ENCODE measurements at places on chromosomes 5 and 9.

GRCh38 chr5:83509540-83509939 lies 38.0 kb downstream of the VCAN start:
- DNase-seq = no peak

GRCh38 chr5:34620185-34620584 lies 35.9 kb upstream of the RAI14 start:
- DNase-seq = no peak

DNA sequence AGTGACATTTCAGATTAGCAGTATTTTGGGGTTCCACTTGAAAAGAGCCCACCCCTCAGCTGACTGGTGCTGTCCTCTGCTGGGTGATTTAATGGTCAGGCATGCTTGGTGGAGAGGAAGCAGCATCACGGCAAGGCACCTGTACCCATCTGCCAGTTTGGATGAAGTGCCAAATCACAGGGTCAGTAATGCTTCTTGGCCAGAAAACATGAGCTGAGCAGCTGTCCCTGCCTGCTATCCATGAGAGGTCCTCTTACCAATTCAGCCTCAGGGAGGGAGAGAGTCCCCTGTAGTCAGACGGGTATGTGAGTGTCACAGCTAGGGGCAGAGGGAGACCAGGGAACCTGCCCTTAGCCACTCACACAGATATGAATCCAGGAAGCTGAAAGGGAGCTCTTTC lies 137.9 kb downstream of the SEC61B start:
- DNase-seq = no peak

- no peak for DNase-seq
Observed at GRCh38 chr5:62969409-62970120, 390.9 kb downstream of the LRRC70 start.

DNA sequence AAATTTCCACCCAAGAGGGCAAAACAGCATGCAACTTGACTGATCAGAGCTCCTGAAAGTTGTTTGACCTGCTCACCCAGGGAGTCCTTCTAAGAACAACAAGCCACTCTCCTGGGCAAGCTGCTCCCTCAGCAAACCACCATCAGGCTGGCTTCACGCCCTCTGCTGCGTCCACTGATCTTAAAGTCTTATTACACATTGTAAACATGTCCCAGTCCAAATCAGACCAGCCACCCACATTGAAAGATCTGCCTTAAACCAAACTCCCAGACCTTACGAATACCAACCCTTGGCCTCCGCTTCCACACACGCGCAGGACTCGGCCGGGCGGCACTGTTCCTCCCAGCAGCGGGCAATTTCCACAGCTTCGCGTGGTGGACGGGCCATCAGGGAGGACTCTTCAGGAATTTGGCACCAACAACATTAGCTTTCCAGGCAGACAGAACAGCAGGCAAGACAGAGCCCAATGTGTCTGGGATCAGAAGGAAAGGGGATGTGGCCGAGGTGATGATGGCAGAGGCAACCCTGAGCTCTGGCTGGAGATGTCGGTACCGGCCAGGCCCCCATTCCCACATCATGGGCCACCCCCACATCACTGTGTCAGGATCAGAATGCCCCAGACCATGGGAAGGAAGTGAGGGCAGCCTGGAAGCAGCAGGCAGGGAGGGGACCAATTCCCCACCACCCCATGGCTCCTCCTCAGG lies 56.8 kb downstream of the SEMA4D start:
- DNase-seq = no peak

GRCh38 chr5:140382866-140383265 lies 18.8 kb upstream of the ANKHD1 start:
- no peak for DNase-seq

GRCh38 chr5:43658509-43658908 lies 55.5 kb downstream of the NNT start:
- DNase-seq = no peak

DNA sequence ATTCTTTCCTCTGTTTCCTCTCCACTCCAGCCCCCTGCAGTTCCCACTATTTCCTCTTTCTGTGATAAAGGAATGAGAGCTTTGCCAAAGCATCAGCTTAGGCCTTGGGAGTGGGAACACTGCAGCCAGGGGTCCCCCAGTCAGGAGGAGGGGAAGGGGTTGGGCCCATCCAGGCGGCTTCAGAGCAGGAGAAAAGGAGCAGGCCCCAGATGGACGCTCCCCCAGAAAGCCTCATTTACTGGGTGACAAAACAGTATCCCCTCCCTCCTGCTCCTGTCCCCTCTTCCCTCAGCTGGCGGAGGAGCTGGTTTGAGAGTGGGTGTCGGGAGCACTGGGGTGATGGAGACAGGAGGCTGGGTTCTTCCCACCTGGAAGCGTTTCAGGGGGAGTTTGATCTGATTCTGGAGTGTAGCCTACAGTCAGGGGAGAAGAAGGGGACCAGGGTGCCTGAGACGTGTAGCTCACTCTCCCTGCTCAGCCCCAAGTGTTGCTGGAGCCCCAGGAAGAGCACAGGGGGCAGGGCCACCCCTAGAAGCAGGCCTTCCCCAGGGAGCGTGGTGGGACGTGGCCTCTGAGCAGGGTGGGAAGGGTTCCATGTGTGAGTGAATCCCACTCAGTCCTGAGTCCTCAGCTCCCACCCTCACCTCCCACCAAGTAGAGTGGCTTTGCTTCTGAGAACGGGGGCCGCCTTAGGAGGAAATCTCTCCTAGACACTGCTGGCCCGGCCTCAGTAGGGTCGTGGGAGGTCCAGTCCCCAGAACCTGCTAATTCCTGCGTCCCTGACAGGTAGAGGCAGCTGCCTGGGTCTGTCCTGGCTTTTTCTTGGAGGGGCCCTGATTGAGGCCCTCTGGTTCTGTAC lies 173.1 kb downstream of the CACNA1B start:
- no peak for DNase-seq

- no peak for DNase-seq
Observed at GRCh38 chr9:68443624-68444023, 87.2 kb downstream of the PGM5 start.

GRCh38 chr9:129871046-129871445 lies 35.8 kb downstream of the USP20 start:
- DNase-seq = no peak

GRCh38 chr9:134221273-134222017 lies 57.1 kb upstream of the RNU6ATAC start:
- DNase-seq = no peak

GRCh38 chr5:170576602-170577535 lies 73.0 kb downstream of the KCNIP1 start:
- no peak for DNase-seq

DNA sequence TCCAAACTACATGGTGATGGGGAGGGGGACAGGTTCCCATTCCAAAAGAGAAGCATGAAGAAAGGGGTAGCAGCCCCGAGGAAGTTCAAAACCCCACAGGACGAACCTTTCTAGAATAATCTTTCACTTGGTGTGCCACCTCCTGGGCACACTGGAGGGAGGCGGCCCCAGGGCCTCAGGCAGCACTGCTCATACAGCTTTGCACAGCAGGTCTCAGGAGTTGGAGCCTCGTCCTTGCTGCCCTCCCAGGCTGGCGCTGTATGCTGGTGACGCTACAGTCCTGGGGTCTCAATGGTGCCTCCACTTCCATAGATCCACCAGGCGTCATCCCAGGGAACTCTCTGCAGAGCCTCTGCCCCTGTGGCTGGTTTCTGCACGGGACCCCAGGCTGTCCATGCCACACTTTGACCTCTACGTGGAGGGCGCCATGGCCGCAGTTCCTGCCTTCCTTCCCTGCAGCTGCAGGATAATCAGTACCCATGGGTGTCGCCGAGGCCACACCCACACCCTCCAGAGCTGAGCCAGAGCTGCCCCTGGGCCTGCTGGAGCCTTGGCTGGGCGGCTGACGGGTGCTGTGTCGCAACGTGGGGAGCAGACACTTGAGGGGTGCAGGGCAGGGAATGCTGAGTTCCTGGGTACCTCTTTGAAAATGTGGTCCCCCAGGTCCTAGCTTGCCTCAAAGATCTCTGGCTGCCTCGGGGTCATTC lies 95.3 kb downstream of the COL5A1 start:
- no peak for DNase-seq

GRCh38 chr9:96051423-96051822 lies 175.9 kb downstream of the ERCC6L2 start:
- no peak for DNase-seq

GRCh38 chr5:74404574-74405508 lies 235.7 kb downstream of the ENC1 start:
- DNase-seq = no peak

- DNase-seq = no peak
Observed at GRCh38 chr9:99093492-99093791, 11.5 kb upstream of the TGFBR1 start.

GRCh38 chr9:20512106-20512505 lies 110.2 kb downstream of the MLLT3 start:
- DNase-seq = no peak

DNA sequence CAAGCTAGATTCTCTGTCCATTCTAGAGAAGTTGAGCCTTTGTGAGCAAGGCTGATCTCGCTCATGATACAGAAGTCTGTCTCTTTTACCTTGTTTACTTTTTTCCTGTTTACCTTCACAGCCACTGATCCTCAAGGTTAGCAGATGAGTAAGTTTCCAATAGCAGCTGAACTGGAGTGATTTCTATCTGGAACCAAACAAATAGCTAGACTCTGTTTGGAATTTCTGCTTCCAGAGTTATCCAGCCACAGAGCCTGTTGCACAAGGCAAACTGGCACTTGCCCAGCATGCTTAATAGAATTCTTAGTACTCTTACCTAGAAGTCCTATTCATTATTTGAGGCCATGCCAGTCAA lies 12.8 kb upstream of the PANK3 start:
- DNase-seq = no peak

GRCh38 chr5:132872788-132873118 lies 715 bp upstream of the LEAP2 start:
- no peak for DNase-seq

DNA sequence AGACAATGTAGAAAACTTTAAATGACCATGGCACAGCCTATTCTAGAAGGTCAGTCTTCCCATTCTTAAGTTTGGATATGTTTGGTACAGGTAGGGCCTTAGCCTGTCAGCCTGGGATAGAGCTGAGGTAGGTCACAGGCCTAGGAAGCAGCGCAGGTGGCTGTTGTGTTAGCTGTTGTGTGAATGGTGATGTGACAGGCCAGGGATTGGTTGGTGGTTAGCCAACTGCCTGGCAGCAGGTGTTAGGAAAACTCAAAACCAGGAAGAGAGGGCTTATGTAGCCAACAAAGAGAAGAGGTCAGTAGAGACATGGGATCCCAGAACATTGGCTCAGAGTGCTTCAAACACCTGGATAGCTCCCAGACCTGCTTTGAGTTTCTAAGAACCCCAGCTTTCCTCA lies 84.2 kb downstream of the FBXO38 start:
- DNase-seq = no peak

GRCh38 chr5:16596581-16596940 lies 20.2 kb downstream of the RETREG1 start:
- DNase-seq = peak; percentile 43

DNA sequence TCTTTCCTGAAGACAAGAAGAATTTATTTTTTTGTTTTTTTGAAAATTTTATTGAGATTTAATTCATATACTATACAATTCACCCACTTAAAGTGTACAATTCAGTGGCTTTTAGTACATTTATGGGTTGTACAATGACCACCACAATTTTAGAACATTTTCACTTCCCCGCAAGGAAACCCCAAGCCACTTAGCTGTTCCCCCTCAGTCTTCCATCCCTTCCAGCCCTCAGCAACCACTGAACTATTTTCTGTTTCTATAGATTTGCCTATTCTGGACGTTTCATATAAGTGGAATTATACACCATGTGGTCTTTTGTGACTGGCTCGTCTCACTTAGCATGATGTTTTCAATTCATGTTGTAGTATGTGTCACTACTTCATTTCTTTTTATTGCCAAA lies 28.0 kb downstream of the DNAI1 start:
- no peak for DNase-seq

- DNase-seq = no peak
Observed at GRCh38 chr5:126851501-126852011, 74.6 kb downstream of the LMNB1 start.

- DNase-seq = no peak
Observed at GRCh38 chr5:159010661-159011442, 88.9 kb downstream of the EBF1 start.

- no peak for DNase-seq
Observed at GRCh38 chr5:174086751-174087150, 41.2 kb downstream of the NSG2 start.

DNA sequence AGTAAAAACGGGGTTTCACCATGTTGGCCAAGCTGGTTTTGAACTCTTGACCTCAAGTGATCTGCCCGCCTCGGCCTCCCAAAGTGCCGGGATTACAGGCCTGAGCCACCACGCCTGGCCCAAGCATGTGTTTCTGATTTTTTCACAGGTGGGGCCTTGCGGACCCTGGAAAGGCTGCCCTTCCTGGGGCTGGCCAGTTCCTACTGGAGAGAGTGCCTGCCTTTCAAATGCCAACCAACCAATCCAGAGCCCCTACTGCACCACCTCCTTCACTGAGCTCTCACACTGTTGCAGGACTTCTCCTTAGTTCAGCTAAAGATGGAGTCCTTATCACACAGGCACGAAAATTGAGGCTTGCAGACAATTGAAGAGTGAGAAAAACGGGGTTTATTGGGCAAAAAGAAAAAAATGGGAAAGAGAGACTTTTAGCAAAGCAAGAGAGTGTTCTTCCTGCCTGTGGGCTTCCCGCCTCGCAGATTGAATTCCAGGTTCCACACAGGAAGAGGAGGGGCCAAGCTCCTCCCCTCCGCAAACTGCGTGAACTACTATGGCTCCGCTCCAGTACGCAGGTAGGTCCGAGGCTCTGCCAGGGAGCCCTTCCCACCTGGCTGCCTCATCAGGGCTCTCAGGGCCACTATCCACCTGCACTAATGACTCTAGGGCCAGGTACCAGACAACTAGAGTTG lies 8.3 kb upstream of the CMBL start:
- no peak for DNase-seq

- DNase-seq = no peak
Observed at GRCh38 chr9:34254141-34254913, 74.7 kb downstream of the KIF24 start.

DNA sequence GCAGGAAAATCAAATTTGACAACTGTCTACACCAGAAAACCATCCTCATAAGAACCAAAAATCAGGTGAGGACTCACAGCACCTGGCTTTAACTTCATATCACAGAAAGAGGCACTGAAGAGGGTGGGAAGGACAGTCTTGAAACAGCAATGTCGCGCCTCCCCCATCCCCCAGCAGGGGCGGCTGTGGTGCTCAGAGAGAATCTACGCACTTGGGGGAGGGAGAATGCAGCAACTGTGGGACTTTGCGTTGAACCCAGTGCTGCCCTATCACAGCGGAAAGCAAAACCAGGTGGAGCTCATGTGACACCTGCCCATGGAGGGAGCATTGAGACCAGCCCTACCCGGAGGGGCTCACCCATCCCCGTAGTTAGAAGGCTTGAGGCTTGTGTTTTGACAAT lies 191.8 kb downstream of the MSX2 start:
- no peak for DNase-seq

- DNase-seq = no peak
Observed at GRCh38 chr5:55437859-55438206, 96.9 kb downstream of the PLPP1 start.

- DNase-seq = no peak
Observed at GRCh38 chr9:70030156-70030555, 13.5 kb upstream of the MAMDC2 start.

DNA sequence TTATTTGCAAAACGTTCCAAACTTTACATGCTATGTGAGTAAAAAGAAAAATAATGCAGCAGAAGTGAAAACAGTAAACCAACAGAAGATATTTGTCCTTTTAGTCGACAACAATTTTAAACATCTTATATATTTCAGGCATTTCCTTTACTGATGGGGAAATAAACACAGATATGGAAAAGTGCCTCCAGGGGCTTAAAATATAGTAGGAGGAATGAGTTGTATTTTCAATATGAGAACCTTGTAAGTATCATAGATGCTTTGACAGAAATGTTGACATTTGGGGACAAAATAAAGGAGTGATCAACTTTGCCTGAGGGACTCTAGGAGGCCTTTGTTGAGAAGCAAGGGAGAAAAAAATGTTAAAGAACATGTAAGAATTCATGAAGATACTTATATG lies 1043.5 kb downstream of the CDH12 start:
- DNase-seq = no peak
